Brain pericyte (primary cell): ENCODE measurements at places on chromosomes 7 and 10.
A peak's percentile ranks its signal among the peaks of the same experiment; 100 is the strongest.

DNA sequence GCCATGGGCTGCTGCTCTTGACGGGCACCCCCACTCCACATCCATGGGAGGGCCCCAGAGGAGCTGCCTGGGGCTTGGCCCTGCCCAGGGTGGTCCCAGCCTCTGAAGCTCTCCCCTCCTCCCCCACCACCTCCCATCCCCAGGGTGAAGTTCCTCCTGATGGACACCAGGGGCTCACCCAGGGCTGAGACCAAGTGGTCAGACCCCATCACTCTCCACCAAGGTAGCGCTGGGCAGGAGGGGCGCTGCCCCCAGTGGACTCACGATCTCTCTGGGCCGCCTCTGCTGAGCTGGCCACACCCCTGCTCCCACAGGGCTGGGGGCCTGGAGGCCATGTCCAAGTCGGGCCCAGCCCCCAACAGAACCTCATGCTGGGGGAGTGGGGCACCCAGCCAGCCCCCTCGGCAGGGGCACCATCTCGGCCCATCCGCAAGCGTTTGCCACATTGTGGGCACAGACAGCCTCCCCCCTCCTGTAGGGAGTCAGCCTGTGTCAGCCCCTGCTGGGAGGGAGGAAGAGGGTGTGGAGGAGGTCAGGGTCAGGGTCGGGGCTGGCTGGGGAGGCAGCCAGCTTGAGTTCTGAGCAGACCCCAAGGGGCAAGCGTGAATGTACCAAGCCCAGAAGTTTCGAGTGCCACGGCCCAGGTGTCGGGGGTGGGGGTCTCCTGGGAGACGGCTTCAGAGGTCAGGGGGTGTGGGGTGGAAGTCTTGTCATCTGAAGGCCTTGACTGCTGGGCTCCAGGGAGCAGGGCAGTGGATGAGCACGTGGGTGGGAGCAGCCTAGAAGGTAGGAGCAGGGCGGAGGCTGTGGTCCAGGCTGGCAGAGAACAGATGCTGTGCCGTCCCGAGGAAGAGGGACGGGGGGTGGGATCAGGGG is 2.8 kb downstream of the UPK3B start:
- DNase-seq, result no peak

- DNase-seq, result no peak
These were observed 913.4 kb downstream of the CNTNAP2 start for GRCh38 chr7:147029953-147030352.

DNA sequence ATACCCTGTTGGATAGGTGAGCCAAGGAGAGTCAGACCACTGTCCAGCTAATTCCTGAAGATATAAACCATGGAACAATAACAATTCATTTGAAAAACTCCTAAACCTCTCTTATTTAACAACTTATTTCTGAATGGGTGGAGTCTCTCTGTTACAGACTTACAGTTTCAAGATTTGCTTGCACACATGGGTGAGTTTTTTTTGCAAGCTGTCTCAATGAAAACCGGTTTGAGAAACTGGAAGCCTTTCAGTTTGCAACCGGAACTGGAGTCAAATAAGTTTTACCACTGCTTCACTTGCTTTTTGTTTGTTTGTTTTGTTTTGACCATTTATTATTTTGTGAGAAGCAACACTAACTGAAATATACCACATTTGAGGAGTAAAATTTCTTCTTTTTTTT is 243.8 kb downstream of the MTERF1 start:
- DNase-seq, result no peak

DNA sequence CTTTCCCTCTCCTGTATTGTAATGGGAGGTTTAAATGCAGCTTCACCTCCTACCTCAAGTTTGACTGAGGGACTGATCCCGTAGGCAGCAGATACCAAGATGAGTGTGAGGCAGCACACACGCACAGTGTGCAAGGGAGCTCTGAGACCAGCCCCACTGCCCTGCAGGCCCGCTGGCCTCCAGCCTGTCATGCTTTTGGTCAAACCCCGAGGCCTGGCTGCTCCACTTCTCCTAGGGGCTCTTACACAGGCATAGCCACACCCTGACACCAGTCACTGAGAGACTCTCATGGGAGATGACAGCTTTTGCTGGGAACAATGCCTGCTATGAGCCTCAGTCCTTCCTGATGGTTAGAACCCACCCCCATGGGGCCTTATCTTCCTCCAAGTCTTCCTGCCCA is 27.6 kb downstream of the DRGX start:
- DNase-seq, result no peak

- no peak for DNase-seq
These were observed 197.2 kb downstream of the GALNT17 start for GRCh38 chr7:71329030-71329660.

GRCh38 chr7:5594616-5595544 is 171.2 kb upstream of the TNRC18 start:
- no peak for DNase-seq

DNA sequence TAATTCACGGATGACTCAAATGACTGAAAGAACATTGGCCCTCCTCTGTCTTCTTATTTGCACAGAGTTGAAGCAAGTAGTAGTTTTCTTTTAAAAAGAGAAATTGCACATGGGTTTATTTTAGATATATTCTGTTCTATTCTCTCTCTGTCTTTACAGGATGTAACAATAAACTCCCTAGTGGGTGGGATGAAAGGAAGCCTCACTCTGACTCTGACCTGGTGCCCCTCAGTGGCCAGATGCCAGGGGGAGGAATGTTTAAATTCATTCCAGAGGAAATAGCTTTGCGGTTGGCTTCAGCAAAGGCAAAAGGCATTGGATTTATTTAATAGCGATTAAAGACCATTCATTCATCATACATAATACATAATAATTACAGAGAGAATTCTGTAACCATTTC is 156.4 kb upstream of the MTPN start:
- peak; percentile 31 for DNase-seq

DNA sequence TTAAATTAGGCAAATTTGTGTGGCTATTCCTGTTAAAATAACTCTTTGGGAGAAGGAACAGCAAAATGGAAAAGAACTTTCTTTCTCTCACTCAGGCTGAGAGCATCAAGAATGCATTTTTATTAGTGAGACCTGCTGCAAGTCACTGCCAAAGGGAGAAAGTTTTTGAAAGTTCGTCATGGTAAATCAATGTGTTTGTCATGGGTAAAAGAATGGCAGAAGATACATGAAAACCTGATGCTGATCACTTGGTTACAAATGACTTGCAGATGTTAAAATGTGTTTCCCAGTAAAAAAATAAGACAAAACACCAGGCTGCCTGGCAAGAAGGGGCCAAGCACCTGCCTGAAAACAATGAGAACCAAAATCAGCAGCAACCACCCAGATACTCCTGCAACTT is 484.7 kb upstream of the NRP1 start:
- no peak for DNase-seq
